Right hindlimb (tissue), 1 donor: ENCODE measurements at places on chromosomes 1 and 21.

GRCh38 chr1:96073100-96073499 is 648.5 kb upstream of the PTBP2 start:
- no peak for DNase-seq

DNA sequence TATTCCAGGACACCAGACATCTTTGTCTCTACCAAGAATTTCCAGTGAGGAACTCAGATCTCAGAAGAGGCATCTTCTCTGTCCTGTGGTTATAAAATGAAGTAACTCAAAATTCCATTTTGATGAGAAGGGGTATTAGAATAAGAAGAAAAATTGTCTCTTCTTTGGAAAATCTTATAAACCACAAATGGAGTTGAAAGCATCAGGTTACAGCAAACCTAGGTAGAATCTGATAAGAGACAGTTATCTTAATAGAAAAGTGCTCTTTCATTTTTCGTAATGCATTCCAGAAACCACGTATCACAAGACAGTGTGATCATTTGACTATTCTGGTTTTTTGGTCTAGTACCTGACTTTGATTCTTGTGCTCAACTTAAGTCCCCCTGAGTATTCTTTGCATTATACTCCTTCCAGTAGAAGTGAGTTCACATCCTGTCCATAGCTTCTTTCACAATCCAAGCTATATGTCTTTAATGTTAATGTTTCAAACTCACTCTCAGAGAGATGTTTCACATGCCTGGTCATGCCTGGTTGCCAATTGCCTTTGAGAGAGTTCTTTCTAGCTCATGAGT is 120.9 kb upstream of the PRDX6 start:
- DNase-seq = no peak

DNA sequence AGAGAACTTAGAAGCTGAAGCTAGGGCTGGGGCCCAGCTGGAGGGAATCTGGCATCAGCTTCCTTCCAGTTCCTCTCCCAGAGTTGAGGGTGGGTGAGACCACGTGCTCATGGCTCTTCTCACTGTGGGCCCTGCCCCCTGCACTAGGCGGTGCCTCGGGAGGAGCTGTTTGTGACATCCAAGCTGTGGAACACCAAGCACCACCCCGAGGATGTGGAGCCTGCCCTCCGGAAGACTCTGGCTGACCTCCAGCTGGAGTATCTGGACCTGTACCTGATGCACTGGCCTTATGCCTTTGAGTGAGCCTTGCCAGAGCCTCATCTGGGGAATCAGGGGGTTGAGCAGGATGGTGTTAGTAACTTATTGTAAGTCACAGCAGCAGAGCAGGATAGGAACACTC is 16.1 kb downstream of the AKR1A1 start:
- DNase-seq = no peak

GRCh38 chr1:32128964-32129363 is 21.1 kb downstream of the KPNA6 start:
- DNase-seq = no peak

GRCh38 chr1:226220473-226221189 is 2.8 kb upstream of the MIXL1 start:
- DNase-seq = no peak

- no peak for DNase-seq
These were observed 37.7 kb downstream of the COQ8A start for GRCh38 chr1:226977643-226978431.

- no peak for DNase-seq
These were observed 371.1 kb upstream of the C1orf87 start for GRCh38 chr1:60444680-60445079.

DNA sequence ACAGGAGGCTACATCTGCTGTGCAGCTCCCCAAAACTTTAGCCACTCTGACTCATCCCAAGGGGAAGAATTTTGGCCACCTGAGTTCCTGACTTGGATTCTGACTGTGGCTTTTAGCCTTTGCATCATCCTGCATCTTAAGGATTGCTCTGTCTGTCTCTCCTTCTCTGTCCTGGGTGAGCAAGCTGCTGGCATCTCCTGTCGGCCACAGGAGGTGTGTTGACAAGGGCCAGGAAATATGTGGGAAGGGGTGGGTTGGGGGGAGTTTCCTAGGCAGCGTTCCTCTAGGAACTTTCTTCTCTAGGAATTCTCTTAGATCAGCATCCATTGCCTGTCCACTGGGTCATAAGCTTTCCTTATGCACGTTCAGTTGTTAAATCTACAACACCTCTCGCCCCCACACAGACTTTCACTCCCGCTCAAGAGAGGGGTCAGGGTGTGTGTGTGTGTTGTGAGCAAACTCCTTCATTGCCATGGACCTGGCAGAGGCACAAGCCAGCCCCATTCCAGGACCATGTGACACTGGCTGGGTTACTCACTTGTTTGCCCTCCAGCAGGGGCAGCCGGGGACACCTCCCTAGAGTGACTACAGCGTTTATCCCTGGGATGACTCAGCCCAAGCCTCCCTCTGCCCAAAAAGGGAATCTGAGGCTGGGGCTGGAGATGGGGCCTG is 145.0 kb upstream of the DUSP10 start:
- DNase-seq = no peak

- peak; percentile 71 for DNase-seq
These were observed 175.6 kb upstream of the DAB1 start for GRCh38 chr1:57599236-57599994.

- no peak for DNase-seq
These were observed 4.4 kb downstream of the PCAT6 start for GRCh38 chr1:202815120-202815519.

DNA sequence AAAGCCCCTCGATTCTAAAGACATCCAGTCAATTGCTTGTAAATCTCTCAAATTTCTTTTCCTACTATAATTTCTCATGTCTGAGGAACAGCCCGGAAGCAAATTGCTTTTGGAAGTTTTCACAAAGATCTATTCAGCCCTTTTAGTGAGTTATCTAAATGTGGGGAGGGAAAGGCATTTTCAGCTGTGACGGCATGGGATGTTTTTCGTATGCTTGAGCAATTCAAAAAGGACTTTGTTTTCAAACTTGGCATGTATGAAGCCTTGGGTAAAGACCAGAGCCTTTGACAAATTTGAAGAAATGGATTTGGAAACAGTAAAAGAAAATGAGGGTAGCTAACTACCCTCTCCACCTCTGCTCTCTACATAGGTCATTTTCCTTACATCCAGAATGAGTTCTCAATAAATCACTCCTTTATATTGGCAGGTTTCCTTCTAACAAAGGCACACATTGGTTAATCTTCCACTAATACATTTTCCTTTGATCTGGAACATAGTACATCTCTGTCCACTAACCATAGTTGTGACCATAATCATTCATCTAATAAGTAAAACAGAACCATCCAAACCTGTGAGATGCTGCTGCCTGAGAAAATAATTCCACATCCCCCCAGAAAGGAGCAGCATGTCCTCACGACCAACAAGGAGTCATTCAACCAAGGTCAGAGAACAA is 66.1 kb upstream of the ADAM30 start:
- DNase-seq = no peak

- DNase-seq = no peak
These were observed 38.9 kb downstream of the MORN1 start for GRCh38 chr1:2352341-2352896.

DNA sequence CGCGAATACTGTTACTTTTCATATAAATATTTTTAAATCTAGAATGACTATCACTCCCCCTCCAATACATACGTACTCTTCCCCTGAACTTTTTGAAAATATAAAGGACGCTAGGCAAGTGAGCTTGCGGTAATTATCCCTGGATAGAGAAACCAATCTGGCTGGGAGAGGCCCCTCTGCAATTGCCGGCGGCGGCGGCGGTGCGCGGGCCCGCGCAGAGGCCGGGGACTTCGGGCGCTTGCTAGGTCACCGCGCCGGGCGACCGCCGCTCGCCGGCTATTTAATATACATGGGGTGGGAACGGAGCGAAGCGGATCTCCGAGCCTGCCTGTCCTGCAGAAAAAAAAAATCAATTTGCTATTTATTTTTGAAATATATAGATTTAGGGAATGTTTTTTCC is 416.3 kb upstream of the ESRRG start:
- peak; percentile 30 for DNase-seq

GRCh38 chr1:40980068-40980452 is 564 bp downstream of the CTPS1 start:
- DNase-seq = peak; percentile 48

- DNase-seq = no peak
These were observed 11.0 kb downstream of the CNTN2 start for GRCh38 chr1:205054013-205054412.

DNA sequence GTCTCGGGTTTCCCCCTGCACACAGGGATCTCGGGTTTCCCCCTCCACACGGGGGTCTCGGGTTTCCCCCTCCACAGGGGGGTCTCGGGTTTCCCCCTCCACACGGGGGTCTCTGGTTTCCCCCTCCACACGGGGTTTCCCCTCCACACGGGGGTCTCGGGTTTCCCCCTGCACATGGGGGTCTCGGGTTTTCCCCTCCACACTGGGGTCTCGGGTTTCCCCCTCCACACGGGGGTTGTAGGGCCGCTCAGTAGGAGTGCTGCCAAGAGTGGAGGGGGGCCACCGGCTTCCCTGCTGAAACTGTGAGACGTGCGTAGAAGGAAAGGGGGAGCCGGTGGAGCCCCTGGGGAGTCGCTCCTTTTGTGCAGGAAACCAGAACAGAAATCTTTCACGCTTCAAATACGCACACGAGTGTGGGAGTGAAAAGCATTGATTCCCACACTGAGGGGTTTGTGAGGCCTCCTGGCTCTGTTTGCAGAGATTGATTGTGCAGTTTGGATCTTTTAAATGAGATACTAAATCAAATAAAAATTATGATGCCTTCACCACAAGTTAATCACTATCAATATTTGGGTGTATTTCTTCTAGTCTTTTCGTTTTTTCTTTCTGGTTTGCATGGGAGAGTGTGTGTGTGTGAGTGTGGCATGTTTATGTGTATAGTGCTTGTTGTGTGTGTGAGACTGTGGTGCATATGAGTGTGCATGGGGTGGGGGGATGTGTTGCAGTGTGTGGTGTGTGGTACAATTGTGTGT is 54.3 kb upstream of the TRAPPC10 start:
- DNase-seq = no peak

DNA sequence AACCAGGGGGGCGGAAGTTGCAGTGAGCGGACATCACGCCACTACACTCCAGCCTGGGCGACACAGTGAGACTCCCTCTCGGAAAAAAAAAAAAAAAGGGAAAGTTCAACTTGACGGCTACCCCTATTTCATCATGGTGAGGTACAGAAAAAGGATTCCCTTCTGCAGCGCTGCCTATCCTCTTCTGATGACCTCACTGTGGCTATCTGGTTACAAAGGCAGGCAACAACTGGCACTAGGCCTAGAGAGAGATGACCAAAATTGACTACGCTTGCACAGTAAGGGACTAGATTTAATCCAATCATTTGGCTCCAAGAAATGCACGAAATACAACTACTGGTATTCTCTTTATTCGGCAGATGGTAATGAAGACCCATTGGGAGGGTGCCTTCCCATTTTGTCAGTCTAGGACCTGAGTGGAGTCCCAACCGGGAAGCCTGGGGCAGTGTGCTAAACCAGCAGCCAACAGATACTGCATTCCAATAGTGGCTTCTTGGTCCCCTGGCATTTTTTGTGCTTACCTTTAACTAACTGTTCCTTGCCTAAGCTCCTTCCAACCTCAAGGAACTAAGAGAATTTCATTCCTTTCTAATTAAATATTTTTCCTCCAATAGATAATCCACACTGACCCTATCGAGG is 36.6 kb downstream of the ITPKB start:
- peak; percentile 67 for DNase-seq

- DNase-seq = no peak
These were observed 277.3 kb upstream of the FMN2 start for GRCh38 chr1:239814306-239814881.

DNA sequence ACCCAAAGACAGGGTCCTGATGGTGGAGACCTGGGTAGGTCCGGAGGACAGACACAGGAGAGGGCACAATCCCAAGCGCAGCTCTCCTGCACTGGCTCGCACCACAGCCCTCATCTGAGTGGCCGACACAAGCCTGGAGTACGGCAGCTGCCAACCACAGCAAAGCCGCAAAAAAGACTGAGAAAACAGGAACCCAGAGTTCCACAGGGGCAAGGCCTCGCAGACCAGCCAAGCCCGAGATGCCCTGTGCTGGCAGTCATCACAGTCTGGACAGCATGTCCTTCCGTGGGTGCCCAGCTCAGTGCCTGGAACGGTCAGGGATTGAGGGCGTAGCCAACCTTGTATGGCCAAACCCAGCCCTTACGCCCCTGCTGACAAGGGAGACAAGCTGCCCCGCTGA is 11.4 kb downstream of the ZBTB48 start:
- DNase-seq = no peak

DNA sequence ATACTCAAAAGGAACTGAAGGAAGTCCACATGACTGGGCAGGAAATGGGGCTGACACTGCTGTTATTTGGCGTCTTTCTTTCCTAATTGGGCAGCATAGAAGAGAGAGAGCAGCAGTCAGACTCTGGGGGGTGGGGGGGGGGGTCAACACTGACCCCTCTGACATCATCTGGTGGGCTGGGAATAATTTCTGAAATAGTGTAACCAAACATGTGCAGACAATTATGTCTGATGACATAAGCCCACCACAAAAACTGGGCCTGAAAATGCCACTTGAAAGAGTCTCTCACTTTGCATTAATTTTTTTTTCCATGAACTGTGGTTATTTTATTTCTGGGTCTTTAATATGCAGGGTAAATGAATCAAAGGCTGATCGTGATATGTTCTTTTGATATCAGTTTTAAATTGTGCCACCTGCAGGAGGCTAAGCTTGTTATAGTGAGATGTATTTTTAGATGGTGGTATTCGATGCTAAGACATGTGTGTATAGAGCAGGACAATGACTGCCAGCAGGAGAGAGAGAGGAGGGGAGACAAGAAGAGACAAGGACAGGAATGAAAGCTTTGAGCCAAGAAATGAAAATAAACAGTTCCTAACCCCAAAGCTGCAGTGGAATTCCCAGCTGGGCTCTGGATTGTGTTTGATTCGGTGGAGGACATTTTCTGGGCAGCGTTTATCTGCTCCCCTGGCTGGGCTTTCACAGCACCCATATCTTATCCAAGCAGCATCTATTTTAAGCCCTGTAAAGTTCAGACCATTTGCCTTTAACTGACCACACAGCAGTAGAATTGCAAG is 264.7 kb downstream of the PBX1 start:
- DNase-seq = no peak

DNA sequence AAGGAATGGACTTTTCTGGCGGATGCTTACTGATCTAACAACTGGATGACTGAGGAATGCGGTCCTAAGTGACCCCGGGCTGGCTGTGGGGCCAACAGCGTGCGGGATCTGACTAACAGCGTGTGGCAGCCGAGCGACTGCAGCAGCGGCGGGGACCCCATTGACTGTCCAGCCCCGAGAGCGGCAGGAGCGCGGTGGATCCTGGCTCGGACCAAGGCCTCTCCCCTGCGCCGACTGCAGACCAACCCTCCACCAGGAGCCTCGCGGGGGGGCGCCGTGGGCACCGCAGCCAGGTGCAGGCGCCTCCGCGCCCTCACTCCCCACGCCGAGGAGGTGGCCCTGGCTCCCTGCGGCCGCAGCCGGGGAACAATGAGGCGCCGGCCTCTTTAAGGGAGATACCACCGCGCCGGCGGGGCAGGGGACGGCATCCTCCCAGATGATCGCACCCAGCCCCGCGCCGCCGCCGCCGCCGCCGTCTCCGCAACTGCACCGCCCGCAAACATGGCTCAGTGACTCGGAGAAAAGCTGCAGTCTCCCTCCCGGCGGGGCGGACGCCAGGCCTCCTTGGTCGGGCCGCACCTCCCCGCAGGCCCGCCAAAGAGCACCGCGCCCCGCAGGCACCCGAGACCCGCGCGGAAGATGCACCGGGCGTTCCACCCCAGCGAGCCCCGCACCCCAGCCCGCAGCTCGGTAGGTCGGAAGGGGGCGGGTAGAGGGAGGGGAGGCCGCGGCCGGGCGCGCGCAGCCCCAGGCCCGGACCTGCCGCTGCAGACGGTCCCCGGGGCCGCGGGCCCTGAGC is 694 bp upstream of the PDIK1L start:
- DNase-seq = peak; percentile 75

- DNase-seq = peak; percentile 88
These were observed 26.2 kb upstream of the EPHA2 start for GRCh38 chr1:16181887-16182719.
